HFFc6 (cell line): ENCODE measurements at places on chromosomes 3 and 15. TPM values are rescaled to one million over a fixed set of nuclear protein-coding genes. Genes with fewer than 3 reads are reported as not detected.

CDAN1 gene
- total RNA-seq, result 14.7 to 19.7 TPM (median 15.3 TPM) in 3 replicates

GLCE gene
- total RNA-seq, result 13.2 to 17.5 TPM (median 15.0 TPM) in 3 replicates

- peak within 1 kb of the TSS; percentile 88 for H3K27ac ChIP-seq
- DNase-seq, result no peak
- no peaks in the 10 kb centered on the region for H3K36me3 ChIP-seq
- H3K4me1 ChIP-seq, result peaks cover 39% of the 10 kb centered on the region
- H3K4me3 ChIP-seq, result no peak within 1 kb of the TSS; the same call in 1 of the 2 replicates
Observed at GRCh38 chr3:190387578-190388213, at the start of gene CLDN16. Gene CLDN16, plus strand, starts transcription at chr3:190388163. Its CDS starts 167 bp downstream, at chr3:190388330.

DNA sequence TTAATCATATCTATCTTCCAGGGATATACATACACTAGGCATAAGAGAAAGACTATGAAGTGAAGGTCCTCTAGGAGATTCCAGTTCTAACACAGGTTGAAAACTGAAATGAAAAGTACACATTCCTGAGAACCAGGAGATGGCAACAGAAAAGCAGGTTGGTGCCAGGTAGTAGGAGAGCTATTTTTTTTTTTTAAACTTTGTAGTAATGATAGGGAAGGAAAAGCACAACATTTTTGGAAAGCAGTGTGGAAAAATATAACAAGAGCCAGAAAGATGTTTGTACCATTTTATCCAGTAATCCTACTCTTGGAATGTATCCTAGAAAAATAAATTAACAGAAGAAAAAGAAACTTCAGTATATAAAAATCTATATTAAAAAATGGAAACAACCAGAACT is 189.9 kb downstream of the DTWD1 start:
- H3K4me3 ChIP-seq, result no peak overlapping the region
- peaks cover 10% of the 10 kb centered on the region for H3K4me1 ChIP-seq
- no peak overlapping the region for H3K27ac ChIP-seq
- no peaks in the 10 kb centered on the region for H3K27me3 ChIP-seq
- no peaks in the 10 kb centered on the region for H3K36me3 ChIP-seq

GRCh38 chr3:129663045-129663446 is 56.6 kb upstream of the PLXND1 start:
- peak overlapping the region; percentile 73 for H3K27ac ChIP-seq
- peaks cover 50% of the 10 kb centered on the region for H3K4me1 ChIP-seq
- peak overlapping the region; percentile 34; the same call in 1 of the 2 replicates for H3K4me3 ChIP-seq

DNA sequence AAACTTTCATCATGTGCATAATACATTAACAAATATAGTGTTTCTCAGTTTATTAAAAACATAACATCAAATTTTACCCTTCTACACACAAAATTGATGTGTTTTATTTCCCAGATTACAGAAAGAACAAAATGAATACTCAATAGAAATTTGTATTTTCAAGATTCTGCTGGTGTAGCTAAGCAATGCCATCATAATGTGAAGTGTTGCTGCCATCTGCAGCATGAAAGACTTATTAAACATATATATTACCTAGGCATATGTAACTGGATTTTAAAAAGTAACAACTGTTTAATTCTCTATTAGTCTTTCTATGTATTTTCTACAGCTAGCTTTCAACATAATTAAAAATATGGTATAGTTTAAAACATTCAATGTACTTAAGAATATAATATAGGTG is 27.5 kb downstream of the PLSCR5 start:
- peaks cover 19% of the 10 kb centered on the region for H3K4me1 ChIP-seq
- DNase-seq, result peak; percentile 39
- peaks cover 8% of the 10 kb centered on the region for H3K36me3 ChIP-seq
- H3K4me3 ChIP-seq, result no peak overlapping the region

GRCh38 chr3:109131276-109131675 is 5.2 kb upstream of the C3orf85 start:
- no peaks in the 10 kb centered on the region for H3K4me1 ChIP-seq
- H3K27me3 ChIP-seq, result no peaks in the 10 kb centered on the region
- no peak for DNase-seq
- H3K27ac ChIP-seq, result no peak overlapping the region

DNA sequence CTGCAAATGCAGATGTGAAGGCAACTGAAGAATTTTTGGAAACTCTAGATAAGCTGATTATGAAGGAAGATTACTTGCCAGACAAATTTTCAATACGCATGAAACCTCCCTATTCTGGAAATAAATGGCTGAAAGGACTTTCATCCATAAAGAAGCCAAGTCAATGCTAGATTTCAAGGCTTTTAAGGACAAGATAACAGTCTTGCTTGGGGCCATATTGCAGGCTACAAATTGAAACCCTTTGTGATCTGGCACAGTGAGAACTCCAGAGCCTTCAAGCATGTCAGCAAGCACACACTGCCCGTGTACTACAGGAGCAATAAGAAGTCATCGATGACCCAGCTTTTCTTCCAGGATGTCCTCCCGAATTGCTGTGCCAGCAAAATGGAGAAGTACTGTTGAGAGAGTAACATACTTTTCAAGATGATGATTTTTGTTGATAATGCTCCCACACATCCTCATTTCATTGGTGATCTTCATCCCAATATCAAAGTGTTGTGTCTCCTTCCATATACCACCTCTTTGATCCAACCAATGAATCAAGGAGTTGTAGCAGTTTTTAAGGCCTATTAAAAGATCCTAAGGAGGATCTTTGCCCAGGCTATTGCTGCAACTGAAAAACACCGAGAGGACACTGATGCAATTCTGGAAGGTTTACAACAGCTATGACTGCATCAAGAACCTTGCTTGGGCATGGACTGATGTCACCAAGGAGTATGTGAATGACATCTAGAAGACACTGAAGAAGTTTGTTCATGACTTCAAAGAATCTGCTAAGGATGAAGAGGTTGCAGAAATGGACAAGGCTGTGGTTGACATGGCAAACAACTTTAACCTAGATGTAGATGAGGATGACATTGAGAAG is 20.3 kb downstream of the CALML4 start:
- DNase-seq, result no peak
- no peaks in the 10 kb centered on the region for H3K27me3 ChIP-seq

GRCh38 chr3:86748015-86748414 is 242.9 kb downstream of the VGLL3 start:
- H3K36me3 ChIP-seq, result no peaks in the 10 kb centered on the region
- H3K4me3 ChIP-seq, result no peak overlapping the region
- peaks cover 2% of the 10 kb centered on the region; the same call in 1 of the 2 replicates for H3K27me3 ChIP-seq
- DNase-seq, result no peak

DNA sequence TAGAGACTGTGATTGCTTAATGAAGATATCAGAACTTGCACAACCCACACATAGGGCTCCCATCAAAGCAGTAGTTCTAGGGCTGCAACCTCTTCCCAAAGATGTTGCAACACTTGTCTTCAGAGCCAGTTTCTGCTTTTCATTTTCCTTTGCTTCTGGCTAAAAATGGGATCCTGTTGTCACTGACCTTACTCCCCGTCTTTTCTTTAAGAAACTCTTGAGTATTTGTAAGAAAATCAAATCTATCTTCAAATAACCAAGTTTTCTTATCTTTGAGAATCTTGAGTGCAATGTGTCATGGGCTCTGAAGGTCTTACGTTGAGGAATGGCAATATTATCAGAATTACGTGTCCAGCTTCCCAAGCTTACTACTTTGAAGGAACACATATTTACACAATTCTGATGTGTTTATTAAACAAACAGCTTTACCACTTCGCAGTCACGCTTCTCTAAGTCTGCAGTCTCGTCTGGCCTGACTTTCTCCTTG is 24.1 kb downstream of the CACNA1D start:
- H3K4me3 ChIP-seq, result no peak overlapping the region
- DNase-seq, result no peak
- no peaks in the 10 kb centered on the region for H3K36me3 ChIP-seq
- no peaks in the 10 kb centered on the region for H3K4me1 ChIP-seq
- peaks cover 21% of the 10 kb centered on the region for H3K27me3 ChIP-seq

DNA sequence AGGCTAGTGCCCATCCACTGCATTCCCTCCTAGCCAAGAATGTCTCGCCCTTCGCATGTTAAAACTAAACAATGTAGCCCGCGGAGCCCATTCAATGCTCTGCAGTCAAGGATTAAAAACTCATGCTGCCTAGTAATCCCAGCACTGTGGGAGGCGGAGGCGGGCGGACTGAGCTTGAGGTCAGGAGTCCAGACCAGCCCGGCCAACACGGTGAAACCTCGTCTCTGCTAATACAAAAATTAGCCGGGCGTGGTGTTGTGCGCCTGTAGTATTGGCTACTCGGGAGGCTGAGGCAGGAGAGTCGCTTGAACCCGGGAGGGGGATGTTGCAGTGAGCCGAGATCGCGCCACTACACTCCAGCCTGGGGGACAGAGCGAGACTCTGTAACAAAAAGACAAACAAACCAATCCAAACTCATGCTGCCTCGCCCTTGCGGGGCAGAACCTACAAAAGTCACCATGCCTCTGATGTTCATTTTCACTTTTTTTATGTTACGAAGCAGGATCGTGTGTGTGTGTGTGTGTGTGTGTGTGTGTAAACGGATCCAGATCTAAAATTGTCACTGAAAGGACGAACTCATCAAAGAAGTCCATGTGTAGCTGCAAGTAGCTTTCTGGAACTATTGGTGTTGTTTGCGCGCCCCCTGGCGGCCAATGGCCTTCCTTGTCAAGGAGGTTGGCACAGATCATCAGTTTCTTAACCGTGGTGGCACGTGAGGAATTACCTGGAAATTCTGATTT is 54.8 kb upstream of the SPESP1 start:
- peak; percentile 82 for DNase-seq
- H3K4me1 ChIP-seq, result no peaks in the 10 kb centered on the region
- H3K27me3 ChIP-seq, result peaks cover 19% of the 10 kb centered on the region
- no peak overlapping the region for H3K27ac ChIP-seq
- H3K4me3 ChIP-seq, result peak overlapping the region; percentile 82
